Activated gamma-delta T cell (primary cell): ENCODE measurements at places on chromosomes 6 and 20.

DNA sequence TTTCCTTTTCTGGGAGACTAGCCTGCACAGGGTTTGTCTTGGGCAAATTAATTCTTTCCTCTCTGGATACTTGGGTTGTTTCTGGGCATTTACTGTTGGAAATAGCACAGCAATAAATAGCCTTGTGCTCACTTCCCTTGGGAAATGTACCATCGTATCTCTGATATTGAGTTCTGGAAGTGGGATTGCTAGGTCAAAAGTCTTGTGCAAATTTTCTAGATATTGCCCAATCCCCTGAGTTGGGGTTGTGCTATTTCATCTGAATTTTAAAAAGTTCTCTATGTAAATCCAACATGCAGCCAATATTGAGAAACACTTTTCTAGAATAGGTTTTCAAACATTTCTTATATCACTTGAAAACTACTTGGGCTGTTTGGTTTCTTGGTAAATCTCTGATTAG, 64.0 kb upstream of the ELOVL5 start:
- no peak for DNase-seq

- DNase-seq = no peak
These were observed 11.3 kb downstream of the STK35 start for GRCh38 chr20:2112910-2113309.

- peak; percentile 16 for DNase-seq
These were observed 616 bp downstream of the TUBB start for GRCh38 chr6:30720738-30721197.

- DNase-seq = no peak
These were observed 28.7 kb upstream of the PI16 start for GRCh38 chr6:36925809-36926208.

DNA sequence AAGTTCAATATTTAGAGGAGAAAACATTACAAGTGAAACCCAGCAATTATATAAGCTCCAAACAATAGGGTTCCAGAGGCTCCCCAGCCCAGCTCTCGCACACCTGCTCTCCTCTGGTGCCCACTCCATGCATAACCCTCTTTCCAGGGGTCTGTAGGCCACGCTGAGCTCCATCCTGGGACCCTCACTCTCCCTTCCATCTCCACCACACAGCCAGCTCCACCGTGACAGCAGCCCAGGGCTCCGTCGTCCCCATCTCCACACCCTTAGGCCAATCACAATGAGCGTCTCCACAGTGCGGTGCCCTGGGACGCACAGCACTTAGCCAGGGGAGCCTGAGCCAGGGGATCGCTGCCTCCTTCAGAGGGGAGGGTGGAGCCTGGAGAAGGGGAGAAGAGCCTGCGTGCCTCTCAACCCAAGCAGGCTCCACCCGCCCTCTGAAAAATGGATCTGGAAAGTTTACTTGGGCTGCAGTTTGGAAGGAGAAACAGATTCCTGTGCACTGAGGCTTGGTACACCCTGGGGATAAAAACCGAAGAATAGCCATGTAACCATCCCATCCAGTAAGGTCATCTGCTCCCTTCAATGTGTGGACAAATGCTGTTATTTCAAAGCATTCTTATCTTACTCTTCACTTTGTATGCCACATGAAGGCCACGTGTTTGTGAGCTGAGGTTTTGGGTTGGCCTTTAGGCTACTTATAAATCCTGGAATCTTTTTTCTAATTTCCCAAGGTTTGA, 72.4 kb upstream of the GGTLC1 start:
- no peak for DNase-seq

- no peak for DNase-seq
These were observed 61.1 kb upstream of the GLP1R start for GRCh38 chr6:38987503-38987902.

DNA sequence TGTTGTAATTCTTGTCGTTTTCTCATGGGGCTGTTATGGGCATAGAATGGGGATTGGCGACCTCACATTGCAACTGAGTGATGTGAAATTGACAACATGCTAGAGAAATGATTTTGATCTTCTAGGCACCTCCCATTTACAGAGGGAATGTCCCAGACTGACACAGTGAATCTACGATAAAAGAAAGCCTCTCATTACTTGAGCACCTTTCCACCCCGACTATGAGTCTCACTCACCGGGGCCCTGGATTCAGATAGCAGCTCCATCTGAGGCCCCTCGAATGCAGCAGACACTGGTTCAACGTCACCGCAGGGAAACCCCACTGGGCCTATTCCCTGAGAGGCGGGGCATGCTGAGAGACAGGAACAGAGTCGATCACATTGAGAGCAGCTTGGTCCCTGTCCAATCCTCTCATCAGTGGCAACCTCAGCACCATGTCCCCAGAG, 49.1 kb downstream of the NFATC2 start:
- no peak for DNase-seq
